ENCODE measurements at places on chromosomes 12 and 14.

GRCh38 chr12:124734224-124734788 is 129.4 kb downstream of the SCARB1 start:
- no peak for DNase-seq

DNA sequence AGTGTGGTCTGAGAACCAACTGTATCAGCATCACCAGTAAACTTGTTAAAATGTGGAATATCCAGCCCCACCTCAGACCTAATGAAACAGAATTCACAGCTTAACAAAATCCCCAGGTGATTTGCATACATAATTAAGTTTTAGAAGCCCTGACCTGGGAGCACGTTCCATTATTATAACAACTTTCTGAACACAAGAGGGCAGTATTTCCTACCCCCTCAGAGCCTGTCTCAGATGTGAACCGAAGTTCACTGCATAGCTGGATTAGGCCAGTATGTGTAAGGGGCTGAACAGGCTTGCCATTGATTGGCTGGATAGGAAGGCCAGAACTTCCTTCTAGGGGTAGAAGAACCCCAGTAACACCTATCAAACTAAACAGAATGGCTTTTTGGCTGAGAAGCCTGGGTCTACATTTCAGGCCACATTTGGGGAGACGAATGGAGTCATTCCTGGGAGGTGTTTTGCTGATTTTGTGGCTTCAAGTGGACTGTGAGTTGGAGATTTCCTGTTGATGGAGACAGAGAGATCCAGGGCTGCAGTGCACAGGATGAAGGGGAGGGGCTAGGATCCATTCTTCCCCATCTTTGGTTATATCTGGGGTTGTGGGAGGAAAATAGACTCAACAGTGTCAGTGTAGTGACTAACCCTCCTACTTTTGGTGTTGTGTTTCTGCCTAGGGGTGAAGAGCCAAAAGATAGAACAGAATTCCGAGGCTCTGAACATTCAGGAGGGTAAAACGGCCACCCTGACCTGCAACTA is 94.7 kb upstream of the OR4E1 start:
- no peak for DNase-seq

DNA sequence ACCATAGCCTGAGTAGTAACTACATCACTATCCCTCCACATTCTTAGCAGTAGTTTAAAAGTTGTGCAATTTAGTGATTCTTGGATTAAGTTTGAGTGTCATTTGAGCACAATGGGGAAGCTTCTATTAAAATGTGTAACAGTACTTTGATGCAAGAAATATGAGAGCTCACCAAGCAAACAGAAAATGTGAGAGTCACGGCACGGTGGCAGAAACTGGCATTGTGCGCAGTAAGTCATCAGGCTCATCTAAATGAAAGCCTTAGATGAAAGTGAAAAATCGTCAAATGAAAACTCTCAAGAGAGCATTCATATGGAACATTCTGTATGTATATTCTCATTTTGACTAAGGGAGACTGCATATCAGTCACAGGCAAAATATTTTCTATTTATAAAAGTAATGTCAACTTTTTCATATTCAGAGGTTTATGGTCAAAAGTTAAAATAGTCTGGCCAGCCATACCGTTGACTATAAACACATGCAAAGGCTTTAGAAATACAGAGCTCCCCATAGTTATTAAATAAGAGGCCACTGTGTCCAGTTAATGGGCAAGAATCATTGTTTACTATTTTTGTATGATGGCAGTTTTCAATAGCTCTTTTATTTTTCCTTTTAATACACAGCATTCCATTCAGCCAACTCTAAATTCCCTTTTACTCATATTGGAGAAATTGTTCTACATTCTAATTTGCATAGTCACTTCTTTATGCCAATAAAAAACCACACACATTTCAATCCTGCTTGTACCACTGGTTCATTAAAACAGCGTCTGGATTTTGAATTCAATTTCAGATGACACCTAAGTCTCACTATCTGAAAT is 167.9 kb downstream of the PRKD1 start:
- DNase-seq = no peak

- no peak for DNase-seq
Observed at GRCh38 chr12:53492188-53492587, 7.1 kb downstream of the MAP3K12 start.

DNA sequence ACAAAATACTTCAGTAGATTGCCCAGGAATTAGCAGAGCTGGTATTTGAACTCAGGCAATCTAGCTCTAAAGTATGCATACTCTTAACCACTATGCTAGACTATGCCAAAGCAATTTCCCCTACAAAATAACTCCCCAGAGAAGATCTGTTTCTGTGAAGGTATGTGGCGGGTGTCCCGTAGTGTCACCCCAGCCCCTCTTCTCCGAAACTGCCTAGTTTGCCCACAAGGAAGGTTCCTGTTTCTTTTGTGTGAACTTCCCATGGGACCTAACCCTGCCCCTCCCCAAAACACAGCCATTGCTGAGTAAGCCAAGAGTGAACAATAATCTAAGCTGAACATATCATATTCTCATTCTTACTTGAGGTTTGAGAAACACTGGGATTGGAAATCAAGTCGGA is 15.5 kb upstream of the RAP1B start:
- DNase-seq = no peak

DNA sequence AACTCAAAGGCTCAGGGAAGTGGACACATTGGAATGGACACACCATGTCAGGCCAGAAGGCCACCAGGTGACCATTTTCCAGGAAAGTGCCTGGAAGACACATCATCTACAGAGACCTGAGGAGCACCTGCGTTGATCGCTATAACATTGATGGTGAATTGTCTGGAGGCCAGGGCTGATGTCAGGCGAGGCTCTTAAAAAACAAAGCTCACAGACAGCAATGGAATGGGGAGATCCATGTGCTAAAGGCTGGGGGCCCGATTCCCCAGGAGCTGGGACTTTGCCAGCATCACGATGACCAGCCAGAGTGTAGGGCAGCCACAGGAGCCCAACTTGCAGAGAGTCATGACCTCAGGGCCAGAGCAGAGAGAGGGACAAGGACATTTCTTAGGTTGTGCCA is 30.3 kb downstream of the DIO3 start:
- DNase-seq = no peak

DNA sequence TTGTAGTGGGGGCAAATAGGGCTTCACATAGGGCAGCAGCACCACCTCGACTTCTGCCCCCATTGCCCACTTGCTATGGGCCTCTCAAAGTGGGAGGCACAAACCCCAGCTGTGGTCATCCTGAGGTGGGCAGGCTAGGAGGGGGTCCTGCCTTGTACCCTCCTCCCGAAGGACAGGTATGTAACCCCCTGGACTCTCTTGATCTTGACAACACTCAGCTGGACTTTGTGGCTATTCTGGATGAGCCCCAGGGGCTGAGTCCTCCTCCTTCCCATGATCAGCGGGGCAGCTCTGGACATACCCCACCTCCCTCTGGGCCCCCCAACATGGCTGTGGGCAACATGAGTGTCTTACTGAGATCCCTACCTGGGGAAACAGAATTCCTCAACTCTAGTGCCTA is 8.0 kb downstream of the ARHGAP9 start:
- no peak for DNase-seq

DNA sequence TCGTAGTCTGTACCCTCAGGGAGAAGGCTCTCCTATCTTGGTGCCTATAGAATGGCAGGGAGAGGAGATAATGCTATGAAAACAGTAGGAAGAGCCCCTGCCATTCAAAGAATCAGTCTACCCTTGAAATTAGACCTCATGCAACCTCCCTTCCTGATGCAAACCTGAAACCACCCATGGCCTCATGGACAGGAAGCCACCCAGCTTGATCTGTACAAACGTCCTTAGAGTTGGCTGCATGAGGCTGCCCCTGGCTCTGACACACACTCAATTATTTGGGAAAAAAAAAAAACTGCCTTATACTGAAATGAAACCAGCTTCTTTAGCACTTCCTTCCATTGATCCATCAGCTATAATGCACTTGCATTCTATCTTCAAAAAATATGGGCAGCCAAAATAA is 116.6 kb upstream of the BCL2L14 start:
- no peak for DNase-seq

- DNase-seq = no peak
Observed at GRCh38 chr12:13067322-13067721, 23.1 kb downstream of the FAM234B start.

- no peak for DNase-seq
Observed at GRCh38 chr12:14567351-14568162, at the start of gene PLBD1. PLBD1 (minus strand) TSS chr12:14567883; CDS start chr12:14567696, 187 bp downstream.

DNA sequence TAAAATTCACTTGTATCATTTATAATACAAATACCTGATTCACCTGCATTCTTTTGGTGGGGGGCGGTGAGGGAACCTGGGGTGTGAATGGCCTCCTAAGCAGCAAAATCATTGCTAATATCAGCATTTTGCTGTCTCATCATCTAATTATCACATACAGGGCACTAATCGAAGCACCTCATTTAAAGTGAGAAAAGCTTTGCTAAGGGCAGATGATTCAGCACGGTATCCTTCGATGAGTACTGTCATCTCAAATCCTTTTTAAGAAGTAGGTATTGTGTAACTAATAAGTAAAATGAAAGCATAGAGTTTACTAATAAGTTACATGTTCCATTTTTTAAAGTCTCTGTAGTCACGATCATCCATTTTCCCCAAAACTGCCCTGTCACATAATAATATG is 278.1 kb upstream of the SOX5 start:
- no peak for DNase-seq

DNA sequence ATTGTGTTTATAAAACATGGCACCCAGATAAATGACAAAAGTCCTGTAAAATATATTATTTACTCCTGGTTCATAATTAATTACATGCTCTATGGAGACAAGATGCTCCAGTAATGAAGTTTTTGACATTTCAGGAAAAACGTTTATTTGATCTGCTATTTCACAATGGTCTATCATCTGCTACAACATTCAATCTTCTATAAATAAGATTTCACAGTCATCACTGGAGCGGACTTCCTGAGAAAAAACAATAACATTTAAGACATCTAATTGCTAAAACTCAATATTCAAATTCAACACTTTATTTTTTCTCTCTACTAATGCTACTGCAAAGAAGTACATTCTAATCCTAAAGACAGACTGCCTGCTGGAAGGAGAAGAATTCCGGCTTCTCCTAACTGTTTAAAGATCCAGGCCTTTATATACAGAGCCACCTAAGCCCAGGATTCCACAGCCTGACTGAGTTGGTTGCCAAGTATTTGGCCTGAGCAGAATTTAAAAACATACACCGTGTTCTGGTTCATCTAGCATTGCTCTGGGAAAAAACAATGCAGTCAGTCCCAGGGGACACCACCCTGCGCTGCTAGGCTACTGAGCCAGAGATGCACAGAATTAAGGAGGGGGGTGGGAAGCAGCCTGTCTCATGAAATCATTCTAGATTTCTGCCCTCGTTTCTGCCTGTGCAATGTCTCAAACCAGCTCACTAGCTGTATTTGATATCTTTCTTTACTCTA is 58.0 kb downstream of the TMTC1 start:
- DNase-seq = no peak

GRCh38 chr12:85781766-85782165 is 54.4 kb downstream of the RASSF9 start:
- no peak for DNase-seq

DNA sequence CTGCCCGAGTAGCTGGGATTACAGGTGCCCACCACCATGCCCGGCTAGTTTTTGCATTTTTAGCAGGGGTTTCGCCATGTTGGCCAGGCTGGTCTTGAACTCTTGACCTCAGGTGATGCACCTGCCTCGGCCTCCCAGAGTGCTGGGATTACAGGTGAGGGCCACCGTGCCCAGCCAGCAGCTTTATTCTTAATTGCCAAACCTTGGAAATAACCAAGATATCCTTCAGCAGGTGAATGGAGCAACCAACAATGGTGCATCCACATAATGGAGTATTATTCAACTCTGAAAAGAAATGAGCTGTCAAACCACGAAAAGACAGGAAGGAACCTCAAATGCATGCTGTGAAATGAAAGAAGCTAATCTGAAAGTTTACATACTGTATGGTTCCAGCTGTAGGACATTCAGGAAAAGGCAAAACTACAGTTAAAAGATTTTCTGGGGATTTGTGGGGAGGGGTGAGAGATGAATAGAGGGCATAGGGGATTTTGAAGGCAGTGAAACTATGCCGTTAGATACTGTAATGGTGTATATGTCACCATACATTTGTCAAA is 118.8 kb upstream of the CCND2 start:
- DNase-seq = no peak

DNA sequence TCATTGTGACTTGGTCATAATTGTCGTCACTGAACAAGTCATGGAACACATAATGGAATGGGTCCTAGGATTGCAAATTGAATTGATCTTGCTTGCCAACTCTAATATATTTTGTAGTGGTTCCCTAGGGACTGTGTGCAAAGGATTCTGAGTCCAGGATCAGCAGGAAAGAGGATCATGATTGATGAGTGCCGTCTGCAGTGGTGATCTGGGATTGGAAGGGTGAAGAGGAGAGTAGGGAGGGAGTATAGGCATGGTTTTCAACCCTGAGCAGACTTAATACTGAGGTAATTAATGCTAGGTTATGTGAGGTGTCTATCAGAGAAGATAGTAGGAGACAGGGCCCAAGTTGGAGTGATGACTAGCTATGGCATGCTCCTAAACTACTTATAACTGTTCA is 168.9 kb downstream of the ESR2 start:
- no peak for DNase-seq

DNA sequence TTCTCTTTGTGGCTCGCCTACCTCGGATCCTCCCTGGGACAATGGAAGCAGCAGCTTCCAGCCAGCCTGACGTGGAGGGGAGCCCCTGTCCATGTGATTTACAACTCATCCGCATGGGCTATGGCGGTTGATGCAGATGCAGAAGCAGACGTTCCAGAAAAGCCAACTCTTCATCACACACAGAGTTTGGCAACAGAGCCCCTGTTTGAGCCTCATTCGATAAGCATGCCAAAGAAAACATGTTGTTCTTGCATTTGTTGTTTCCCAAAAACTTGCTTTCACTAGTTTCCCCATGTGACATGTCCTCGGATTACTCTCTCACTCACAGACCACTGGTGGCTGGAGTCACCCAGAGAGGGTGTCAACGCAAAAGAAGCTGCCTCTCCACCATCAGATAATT is 16.4 kb upstream of the TC2N start:
- no peak for DNase-seq

- DNase-seq = no peak
Observed at GRCh38 chr14:21352587-21352986, 31.2 kb downstream of the SUPT16H start.

DNA sequence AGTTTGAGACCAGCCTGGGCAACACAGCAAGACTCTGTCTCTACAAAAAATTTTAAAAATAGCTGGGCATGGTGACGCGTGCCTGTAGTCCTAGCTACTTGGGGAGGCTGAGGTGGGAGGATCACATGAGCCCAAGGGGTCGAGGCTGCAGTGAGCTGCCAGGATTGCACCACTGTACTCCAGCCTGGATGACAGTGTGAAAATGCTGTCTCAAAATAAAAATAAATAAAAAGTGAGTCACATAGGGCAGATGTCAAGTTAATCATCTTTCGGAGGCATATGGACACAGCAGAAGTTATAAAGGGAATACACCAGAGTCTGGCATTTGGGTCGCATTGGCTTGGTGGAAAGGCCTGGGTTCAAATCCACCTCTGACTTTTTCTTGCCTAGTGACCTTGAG is 92.7 kb downstream of the PHETA1 start:
- DNase-seq = no peak

- DNase-seq = no peak
Observed at GRCh38 chr14:43872222-43872621, 634.9 kb downstream of the FSCB start.

GRCh38 chr14:65686761-65687160 is 274.2 kb downstream of the FUT8 start:
- no peak for DNase-seq

- no peak for DNase-seq
Observed at GRCh38 chr12:128813883-128814282, 9.9 kb downstream of the SLC15A4 start.
